COR-L47 (cell line): ENCODE measurements at places on chromosomes 7 and 10.

DNA sequence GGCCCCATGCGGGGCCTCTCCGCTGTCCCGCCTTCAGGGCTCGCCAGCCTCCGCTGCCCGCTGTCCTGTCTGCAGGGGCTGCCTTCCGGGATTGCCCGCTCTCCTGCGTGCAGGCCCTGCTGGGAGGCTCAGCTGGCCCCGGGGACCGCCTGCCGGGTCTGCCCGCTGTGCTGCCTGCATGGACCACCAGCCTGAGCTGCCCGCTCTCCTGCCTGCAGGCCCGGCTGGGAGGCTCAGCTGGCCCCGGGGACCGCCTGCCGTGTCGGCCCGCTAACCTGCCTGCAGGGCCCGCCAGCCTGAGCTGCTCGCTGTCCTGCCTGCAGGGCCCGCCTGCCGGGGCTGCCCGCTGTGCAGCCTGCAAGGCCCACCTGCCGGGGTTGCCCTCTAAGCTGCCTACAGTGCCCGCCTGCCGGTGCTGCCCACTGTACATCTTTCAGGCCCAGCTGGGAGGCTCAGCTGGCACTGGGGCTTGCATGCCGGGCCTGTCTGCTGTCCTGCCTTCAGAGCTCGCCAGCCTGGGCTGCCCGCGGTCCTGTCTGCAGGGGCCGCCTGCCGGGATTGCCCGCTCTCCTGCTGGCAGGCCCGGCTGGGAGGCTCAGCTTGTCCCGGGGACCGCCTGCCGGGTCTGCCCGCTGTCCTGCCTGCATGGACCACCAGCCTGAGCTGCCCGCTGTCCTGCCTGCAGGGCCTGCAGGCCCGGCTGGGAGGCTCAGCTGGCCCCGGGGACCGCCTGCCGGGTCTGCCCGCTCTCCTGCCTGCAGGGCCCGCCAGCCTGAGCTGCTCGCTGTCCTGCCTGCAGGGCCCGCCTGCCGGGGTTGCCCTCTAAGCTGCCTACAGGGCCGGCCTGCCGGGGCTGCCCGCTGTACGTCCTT lies 165.1 kb downstream of the GLRX3 start:
- DNase-seq: no peak

- DNase-seq: peak; percentile 73
Observed at GRCh38 chr7:129644634-129645230, 33.2 kb downstream of the NRF1 start.

DNA sequence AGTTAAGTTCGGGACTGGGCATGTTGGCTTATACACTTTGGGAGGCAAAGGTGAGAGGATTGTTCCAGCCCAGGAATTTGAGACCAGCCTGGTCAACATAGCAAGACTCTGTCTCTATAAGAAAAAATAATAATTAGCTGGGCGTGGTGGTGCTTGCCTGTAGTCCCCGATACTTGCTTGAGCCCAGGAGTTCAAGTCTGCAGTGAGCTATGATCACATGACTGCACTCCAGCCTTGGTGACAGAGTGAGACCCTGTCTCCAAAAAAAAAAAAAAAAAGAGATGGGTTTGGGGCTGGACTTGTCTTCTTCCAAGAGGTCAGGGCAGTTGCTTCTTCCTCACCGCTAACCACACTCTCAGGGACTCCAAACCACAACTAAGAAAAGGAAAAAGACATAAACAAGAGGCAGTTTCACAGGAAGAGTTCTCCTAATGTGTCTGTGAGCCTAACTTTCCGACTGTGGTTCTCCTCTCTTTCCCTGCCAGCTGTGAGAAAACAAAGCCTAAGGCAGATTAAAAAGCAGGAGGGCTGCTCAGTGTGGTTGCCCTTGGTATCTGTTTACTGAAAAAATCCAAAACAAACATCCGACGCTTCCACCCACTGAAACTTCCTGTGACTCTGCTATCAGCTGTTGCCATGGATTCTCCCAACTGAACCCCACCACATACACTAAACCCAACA lies 2.4 kb upstream of the SERPINE1 start:
- DNase-seq: no peak

- DNase-seq: no peak
Observed at GRCh38 chr10:11576092-11576809, 35.2 kb downstream of the USP6NL start.

GRCh38 chr10:49243139-49243538 lies 54.9 kb upstream of the TMEM273 start:
- no peak for DNase-seq

GRCh38 chr10:121282797-121283515 lies 315.3 kb downstream of the FGFR2 start:
- DNase-seq: no peak

DNA sequence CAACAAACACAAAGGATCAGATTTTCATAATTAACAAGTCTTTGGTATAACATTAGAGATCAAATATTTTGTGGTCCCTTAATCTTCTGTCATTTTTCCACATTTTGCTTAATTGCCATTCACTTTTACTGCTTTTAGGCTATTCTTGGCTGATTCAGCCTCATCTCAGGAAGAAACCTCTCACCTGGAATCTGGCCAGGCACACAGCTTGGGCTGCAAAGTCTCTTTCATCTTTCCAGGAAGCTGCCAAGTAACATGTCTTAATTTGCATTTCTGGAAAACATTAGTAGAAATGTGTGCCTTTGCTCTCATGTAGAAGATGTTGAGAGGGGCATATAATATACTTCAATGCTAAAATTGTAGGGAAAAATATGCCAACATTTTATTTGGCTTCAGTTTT lies 174.2 kb upstream of the STEAP4 start:
- peak; percentile 58 for DNase-seq

DNA sequence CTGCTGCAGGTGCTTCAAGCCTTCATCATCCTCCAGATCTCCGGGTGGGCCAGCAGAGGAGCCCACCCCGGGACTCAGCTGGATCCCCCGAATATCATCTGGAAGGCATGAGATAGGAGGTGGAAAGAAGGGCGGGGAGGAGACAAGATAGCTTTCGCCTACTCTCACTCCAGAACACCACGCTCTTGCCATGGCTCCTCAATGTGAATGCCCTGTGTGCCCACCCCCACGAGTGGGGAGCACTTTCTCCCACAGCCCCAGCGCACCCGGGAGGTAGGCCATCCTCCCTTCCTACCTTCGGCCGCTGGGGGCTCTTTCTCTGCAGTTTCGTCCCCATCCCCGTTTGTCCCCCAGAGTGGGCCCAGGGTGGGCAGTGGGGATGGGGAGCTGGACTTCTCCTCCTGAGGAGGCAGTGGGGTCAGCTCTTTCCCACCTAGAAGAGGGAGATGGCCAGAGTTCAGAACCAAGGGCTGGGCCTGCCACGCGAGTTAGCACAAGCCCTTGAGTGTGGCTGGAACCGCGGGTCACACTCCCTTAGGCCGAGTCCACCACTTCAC lies 8.9 kb downstream of the GIGYF1 start:
- no peak for DNase-seq

- no peak for DNase-seq
Observed at GRCh38 chr10:99993701-99994689, 15.8 kb downstream of the DNMBP start.

GRCh38 chr7:138388673-138389491 lies 71.2 kb upstream of the TRIM24 start:
- DNase-seq: no peak

- no peak for DNase-seq
Observed at GRCh38 chr10:79075418-79075817, 6.7 kb downstream of the ZMIZ1 start.

- DNase-seq: no peak
Observed at GRCh38 chr10:95303535-95303934, 12.7 kb upstream of the PDLIM1 start.

DNA sequence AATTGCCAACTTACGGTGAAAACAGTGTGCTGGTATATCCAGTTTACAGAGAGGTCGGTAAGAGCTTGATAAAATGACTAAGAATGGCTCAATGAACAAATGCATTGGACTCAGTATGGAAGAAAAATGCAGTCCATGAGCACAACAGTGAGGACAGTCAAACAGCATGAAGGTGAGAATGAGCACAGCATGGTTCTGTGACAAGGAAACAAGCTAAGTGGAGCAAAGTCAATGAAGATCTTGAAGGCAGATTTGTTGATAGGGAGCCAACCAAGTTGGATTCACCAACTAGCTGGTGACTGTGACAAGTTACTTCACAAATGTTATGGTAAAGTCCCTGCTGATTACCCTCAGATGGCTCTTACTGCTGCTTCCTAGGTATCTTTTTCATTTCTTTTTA lies 75.9 kb downstream of the SHOC2 start:
- DNase-seq: no peak

DNA sequence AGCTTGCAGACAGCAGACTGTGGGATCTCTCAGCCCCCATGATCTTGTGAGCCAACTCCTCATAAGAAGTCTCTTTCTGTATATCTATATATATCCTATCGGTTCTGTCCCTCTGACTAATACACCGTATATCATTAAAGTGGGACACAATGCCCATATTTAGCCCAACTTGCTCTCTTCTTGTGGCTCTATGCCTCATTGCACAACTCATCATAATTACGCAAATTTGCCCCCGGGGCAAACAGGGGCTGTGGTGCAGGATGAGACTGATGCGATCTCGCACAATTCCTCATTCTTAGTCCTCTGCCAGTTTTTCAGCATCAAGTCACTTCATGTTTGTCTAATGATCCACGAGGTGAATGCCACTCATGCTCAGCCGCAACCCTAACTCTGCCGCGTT lies 183.2 kb downstream of the PRPF18 start:
- DNase-seq: no peak

DNA sequence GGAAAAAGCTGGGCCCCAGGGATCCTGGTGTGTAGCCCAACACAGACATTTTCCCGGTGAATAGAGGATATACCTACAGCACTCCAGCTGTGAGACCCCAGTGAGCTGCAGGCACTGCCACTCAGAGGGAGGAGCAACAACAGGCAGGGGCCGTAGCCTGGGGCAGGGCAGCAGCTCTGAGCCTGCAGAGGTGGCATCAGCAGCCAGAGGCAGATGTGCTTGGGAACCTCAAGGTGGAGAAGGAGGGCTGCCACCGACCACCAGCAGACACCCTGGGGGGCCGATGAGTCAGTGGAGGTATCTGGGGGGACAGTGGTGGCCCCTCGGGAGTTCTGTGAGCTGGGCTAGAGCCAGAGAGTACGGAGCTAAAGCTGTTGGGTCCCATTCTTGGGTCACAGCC lies 110.2 kb upstream of the GDF10 start:
- DNase-seq: no peak

DNA sequence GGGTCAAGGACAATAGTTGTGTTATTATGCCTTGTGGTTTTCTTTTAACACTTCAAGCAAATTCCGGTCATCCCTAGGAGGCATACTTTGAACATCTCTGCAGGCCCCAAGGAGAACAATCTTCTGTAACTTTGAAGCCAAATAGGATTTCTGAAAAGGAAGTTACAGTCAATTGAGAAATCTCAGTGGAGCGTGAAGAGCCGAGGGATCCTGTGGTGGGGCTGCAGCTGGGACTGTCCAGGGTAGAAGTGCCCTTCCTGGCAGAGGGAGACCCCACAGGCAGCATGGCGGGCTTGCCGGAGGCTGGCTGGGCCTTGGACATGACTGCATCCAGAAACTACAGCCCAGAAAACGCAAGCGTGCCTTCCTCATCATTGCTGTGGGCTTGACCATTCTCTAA lies 179.7 kb downstream of the PTPN20 start:
- DNase-seq: no peak

- DNase-seq: no peak
Observed at GRCh38 chr10:9800571-9800970, 1217.1 kb upstream of the CELF2 start.

DNA sequence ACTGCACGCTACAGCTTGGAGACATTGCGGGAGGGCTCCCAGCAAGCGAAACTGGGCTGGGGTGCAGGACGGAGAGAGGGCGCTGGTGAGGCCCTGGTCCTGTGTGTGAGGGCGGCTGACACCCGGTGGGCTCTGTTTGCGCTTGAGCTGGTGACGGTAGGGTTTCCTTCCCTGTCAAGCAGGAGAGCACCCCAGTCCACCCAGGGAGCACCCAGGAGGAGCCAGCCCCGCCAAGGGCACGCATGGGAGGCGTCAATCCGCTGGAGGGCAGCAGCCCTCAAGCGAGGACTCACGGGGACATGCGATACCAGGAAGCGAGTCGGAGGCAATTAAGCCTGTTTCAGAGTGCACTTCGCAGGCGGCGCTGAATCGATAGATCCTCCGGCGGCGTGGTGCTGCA lies 109.4 kb downstream of the MAD1L1 start:
- DNase-seq: peak; percentile 97

DNA sequence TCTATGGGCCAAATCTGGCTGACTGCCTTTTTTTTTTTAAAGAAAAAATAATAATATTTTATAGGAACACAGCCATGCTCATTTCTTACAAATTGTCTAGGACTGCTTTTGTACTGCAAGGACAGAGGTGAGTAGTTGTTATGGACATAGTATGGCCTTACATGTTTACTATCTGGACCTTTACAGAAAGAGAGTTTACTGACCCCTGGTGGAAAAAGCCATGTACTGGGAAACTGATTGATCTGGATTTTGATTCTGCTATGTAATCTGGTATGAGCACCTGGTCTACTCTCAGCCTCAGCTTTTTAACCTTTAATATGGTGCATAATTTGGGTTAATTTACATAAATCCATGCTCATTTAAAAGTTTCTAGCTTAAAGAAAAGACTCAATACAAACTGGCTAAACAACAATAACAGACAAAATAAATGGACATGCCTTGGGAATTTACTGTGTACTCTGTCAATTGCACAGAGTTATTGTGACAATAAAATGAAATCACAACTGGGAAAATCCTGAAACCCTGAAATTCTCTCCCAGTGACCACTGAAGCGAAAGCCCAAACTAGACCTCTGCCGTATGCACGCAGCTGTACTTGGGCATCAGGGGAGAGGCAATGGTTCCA lies 260.7 kb downstream of the BMPER start:
- no peak for DNase-seq

DNA sequence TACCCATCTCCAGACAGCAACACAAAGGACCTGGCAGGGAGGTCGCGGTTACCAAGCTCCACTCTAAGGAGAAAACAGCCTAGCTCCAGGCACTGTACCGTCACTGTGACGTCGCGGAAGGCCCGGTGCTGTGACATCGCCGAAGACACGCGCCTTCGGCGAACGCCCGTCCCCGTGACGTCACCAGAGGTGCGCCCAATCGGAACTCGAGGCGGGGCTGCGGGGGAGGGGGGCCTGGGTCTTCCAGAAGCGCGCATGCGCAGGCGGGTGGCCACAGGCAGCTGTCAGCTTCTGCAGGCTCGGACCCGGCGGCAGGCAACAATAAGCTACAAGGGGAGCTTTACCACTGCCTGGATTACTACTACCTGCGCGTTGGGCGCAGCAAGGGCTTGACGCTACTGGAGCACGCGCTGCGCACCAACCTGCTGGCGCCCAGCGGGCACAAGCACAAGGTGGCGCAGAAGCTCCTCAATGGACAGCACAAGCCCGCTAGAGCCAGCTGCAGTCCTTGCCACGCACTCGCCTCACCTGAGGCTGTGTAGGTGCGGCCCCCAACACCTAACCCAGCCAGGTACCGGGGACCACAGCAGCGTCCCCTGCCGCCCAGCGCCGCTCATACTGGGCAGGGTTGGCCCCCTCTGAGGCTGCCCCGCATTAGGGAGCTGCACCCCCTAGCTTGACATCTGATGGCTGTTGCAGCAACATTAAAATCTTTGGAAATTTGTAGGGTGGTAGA lies 208.4 kb downstream of the TPST1 start:
- DNase-seq: peak; percentile 82
